ENCODE measurements at places on chromosomes 1 and 21. TPM values are rescaled to one million over a fixed set of nuclear protein-coding genes. Genes with fewer than 3 reads are reported as not detected.

The KISS1 gene
- not detected for total RNA-seq

DNA sequence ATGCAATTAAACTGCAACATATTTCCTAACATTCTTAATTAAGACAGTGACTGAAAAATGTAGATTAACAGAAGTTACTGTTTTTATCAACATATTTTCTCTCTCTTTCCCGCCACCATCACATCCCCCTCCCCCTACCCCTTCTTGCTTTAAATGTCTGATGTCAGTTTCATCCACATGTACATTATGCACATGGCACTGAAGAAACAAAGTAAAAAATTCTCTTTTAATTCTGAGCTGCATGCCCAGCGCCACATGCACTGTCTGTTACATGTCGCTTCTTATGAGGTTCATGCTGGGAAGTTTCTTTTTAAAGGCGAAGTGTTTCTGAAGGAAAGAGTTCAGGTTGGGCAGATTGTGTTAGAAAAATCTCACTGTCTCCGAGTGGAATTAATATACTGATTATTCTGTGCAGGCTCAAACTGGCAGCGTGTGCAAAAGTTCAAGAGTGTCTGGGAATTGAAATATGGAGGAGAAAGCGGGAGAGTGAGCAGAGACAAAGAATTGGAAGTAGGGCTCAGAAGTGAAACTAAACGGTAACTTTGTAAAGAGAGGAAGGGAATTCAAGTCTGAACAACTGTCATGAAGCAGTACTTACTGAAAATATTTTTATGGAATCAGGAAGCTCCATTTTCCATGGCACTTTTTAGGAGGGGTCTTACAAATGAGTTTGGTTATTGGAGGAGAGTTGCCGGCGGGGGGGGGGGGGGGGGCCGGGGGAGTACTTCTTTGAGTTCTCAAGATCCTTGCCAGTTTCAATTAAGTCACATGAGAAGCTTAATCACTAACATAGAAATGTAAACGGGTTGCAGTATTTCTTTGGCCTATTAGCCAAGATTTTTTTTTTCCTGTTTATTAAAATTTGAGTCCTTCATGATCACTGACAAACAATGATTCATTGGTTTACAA, 217.6 kb downstream of the SDCCAG8 start:
- DNase-seq, result no peak

DNA sequence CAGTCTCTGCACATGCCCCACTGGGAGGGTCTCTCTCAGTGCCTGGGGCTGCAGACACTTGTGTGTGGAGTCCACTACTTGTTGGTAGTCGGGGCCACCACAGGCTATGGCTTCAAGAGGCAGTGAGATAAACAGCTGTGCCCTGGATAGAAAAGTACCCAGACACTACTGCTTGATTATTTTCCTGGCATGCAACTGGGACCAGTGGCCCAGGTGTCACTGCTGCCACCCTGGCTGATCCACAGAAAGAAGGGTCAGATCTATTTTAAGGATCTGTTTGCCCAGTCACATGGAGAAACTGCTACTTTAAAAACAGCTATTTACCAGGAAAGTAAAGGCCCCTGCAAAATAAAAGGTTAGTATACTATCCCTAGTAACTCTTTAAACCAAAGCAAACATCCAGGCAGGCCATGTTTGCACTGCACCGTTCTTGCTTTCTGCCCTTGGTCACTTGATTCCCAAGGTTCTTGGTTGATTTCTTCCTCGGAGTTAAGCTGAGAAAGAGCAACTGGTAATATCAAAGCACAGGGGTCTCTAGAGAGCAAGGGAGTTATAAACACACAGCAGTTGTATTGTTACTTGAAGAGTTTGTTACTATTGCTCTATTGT, 99.9 kb downstream of the GLUL start:
- no peak for DNase-seq

GRCh38 chr1:226661271-226661670, 77.8 kb downstream of the ITPKB start:
- no peak for DNase-seq

The FOXO6 gene
- total RNA-seq, result not detected

DNA sequence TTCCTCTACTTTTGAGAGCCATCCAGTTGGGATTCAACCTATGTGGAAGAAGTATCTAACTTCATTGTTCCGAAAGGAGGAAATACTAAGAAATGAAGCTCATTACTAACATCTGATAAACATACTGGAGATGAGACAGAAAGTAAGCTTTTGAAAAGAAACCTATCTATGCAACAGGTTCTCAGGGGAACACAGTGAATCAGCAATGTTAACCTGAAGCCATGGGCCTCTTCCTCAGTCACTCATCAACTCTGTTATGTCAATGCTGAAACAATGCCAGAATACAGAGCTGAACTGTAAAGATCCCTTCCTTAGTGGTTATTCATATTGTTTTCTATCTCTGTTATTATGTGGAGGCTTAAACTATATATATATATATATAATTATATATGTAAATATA, 55.5 kb upstream of the ESRRG start:
- DNase-seq, result no peak

- DNase-seq, result no peak
Observed at GRCh38 chr1:226593541-226593940, 45.0 kb downstream of the STUM start.

- no peak for DNase-seq
Observed at GRCh38 chr1:40651138-40651857, 14.2 kb downstream of the RIMS3 start.

The APOBEC4 gene
- not detected for total RNA-seq

The AK5 gene
- total RNA-seq, result 17.0 TPM

DNA sequence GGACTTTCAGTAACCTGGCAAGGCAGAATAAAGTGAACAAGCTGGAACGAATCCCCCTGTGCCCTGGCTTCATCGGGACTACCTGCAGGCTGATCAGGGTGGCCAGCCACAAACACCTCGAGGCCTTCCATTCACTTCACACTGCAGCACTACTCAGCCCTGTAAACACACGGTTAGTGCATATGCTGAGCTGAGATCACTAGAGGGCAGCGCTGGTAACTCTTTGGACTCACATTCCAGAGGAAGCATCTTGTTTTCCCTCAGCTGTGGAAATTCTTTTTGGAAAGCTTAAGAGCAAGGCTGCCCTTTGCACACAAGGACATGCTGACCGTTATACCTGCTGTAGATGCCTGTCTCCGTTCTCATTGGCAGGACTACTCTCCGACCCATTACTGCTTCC, 32.1 kb downstream of the PCSK9 start:
- no peak for DNase-seq

The RNF186 gene
- not detected for total RNA-seq
